ENCODE measurements at places on chromosomes 11 and 22. TPM values are rescaled to one million over a fixed set of nuclear protein-coding genes. Genes with fewer than 3 reads are reported as not detected.

OR52K1 gene
- total RNA-seq = not detected

ANO5 gene
- total RNA-seq = 0.65 TPM

CYP2D6 gene
- 0.24 TPM for total RNA-seq

POGLUT3 gene
- 63.0 TPM for total RNA-seq

ISX gene
- not detected for total RNA-seq

KCNK4 gene
- total RNA-seq = not detected

OR9Q1 gene
- not detected for total RNA-seq

MS4A6A gene
- total RNA-seq = not detected

FAU gene
- total RNA-seq = 66.9 TPM

PGA5 gene
- 0.16 TPM for total RNA-seq

TPBGL gene
- not detected for total RNA-seq

OSBPL5 gene
- 89.0 TPM for total RNA-seq

SMIM35 gene
- total RNA-seq = not detected

PHF21B gene
- not detected for total RNA-seq

MRPL16 gene
- total RNA-seq = 26.1 TPM

OVOL1 gene
- total RNA-seq = not detected

ALX4 gene
- 17.5 TPM for total RNA-seq

KRTAP5-8 gene
- total RNA-seq = not detected

MAP6 gene
- 5.0 TPM for total RNA-seq

CD6 gene
- total RNA-seq = not detected

OR52H1 gene
- 0.81 TPM for total RNA-seq

JAM3 gene
- 59.6 TPM for total RNA-seq

MPZL2 gene
- total RNA-seq = 0.12 TPM

FOLR1 gene
- total RNA-seq = 0.24 TPM

NLRP14 gene
- 0.16 TPM for total RNA-seq

C22orf15 gene
- total RNA-seq = 2.2 TPM

SIK3 gene
- total RNA-seq = 35.2 TPM

OR5B21 gene
- total RNA-seq = not detected

ZNF280B gene
- 0.12 TPM for total RNA-seq

ALKBH8 gene
- 9.9 TPM for total RNA-seq

KRTAP5-7 gene
- 0.61 TPM for total RNA-seq

VWCE gene
- total RNA-seq = 3.4 TPM

GDPD4 gene
- not detected for total RNA-seq

XKR3 gene
- not detected for total RNA-seq

CNIH2 gene
- 0.16 TPM for total RNA-seq

SLC22A25 gene
- not detected for total RNA-seq

PARVG gene
- not detected for total RNA-seq

ST14 gene
- total RNA-seq = 0.49 TPM

LARGE2 gene
- total RNA-seq = not detected

TMPRSS6 gene
- not detected for total RNA-seq

SEC14L6 gene
- total RNA-seq = not detected

SBF2 gene
- 107 TPM for total RNA-seq

OR2D2 gene
- total RNA-seq = 0.61 TPM

ZW10 gene
- total RNA-seq = 21.4 TPM

DGAT2 gene
- 0.81 TPM for total RNA-seq

TRPT1 gene
- total RNA-seq = 38.6 TPM

MYBPC3 gene
- not detected for total RNA-seq

RAB39A gene
- total RNA-seq = not detected

FGF3 gene
- total RNA-seq = not detected

CARNS1 gene
- 0.16 TPM for total RNA-seq

HPS5 gene
- 42.3 TPM for total RNA-seq

OMP gene
- 0.85 TPM for total RNA-seq

FXYD2 gene
- total RNA-seq = not detected

CD248 gene
- 174 TPM for total RNA-seq

DRICH1 gene
- total RNA-seq = not detected

OR56A1 gene
- total RNA-seq = not detected

Data from hair follicle dermal papilla cell (primary cell).